RWPE2 (cell line): ENCODE measurements at places on chromosomes 7 and 10.

DNA sequence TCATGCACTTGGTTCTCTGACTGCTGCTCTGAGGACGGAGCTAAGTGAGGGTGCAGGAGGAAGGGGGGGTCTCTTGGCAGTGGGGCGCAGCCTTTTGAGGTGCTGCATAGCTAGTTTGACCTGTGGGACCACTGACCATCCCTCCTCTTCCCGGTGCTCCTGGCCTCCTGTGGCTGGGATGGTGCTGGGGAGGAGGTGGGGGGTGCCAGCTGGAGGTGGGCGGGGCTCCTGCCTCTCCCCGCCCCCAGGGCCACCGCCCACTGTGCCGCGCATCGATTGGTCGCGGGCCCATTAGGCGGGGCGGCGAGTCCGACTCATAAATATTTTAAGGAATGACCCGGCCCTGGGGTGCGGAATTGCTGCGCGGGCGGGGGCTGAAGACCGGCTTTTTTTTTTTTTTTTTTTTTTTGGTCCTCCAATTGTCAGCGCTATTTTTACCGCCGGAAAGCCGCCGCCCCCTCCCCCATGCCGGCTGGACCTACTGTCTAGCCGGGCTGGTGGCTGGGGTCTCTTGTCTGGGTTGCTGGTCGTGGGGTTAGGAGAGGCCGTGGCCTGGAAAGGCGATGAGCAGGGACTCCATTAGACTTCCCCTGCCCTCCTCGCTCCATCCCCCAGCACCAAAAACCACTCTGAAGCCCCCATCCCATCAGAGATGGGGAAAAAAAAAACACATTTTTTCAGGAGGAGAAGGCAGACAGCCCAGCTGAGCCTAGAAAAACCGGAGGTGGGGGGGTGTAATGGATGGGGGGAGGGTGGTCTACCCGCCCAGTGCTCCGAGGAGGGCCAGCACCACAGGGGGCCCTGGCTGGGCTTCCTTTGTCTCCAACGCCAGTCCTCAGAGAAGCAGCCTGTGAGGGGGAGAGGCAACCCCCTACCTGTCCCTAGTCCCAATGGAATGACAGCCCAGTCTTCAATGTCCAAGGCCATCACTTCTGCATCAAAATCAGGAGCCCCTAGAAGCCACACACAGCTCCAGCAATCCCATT lies 6.4 kb downstream of the SH2B2 start:
- no peaks in the 10 kb centered on the region for H3K27me3 ChIP-seq
- H3K27ac ChIP-seq = no peak overlapping the region
- no peaks in the 10 kb centered on the region for H3K36me3 ChIP-seq
- DNase-seq = peak; percentile 51
- H3K4me1 ChIP-seq = no peaks in the 10 kb centered on the region

- H3K27me3 ChIP-seq = no peaks in the 10 kb centered on the region
- no peak overlapping the region for H3K4me3 ChIP-seq
- H3K36me3 ChIP-seq = no peaks in the 10 kb centered on the region
- no peak for DNase-seq
Observed at GRCh38 chr7:116283595-116284204, 73.4 kb downstream of the TES start.

DNA sequence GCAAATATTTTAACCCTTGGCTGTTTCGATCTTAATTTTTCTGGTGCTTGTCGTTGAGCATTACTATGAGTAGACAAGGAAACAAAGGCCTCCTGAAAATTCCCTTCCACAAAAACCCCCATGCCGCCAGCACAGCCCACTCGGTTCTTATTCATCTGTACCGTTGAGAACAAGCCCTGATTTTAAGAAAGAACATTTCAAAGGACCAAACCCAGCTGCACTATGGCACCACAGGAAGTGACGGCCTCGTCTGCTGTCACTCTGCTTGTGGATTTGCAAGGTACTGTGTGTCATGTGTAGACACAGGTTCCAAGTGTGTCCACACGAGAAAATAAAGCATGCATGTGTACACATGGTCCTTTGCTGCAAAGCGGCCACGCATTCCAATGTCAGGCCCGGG lies 285.2 kb downstream of the DNAJB6 start:
- H3K27ac ChIP-seq = no peak overlapping the region
- no peak for DNase-seq
- no peaks in the 10 kb centered on the region for H3K27me3 ChIP-seq
- no peaks in the 10 kb centered on the region for H3K4me1 ChIP-seq

DNA sequence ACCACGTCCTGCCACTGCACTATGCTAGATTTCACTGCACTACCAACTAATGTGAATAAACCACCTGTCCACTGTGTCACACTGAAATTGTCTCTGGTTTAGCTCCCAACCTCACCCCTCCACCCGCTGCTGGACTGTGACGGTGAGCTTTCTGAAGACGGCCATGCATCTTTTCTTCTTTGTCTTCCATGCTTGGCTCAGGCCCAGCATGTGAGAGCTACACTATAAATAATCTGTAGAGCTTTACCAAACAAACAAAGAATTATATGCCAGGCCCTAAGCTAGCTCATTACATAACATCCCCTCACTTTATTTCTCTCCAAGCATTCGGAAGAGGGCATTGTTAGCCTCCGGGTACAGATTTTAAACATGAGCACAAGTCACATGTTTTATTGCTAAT lies 633.2 kb downstream of the TNS3 start:
- H3K4me1 ChIP-seq = peaks cover 3% of the 10 kb centered on the region
- H3K4me3 ChIP-seq = no peak overlapping the region
- H3K36me3 ChIP-seq = no peaks in the 10 kb centered on the region

GRCh38 chr7:130048906-130049305 lies 2.3 kb downstream of the ZC3HC1 start:
- no peak for DNase-seq
- no peak overlapping the region for H3K4me3 ChIP-seq
- H3K4me1 ChIP-seq = peaks cover 11% of the 10 kb centered on the region
- H3K27me3 ChIP-seq = no peaks in the 10 kb centered on the region
- H3K36me3 ChIP-seq = peaks cover 31% of the 10 kb centered on the region

DNA sequence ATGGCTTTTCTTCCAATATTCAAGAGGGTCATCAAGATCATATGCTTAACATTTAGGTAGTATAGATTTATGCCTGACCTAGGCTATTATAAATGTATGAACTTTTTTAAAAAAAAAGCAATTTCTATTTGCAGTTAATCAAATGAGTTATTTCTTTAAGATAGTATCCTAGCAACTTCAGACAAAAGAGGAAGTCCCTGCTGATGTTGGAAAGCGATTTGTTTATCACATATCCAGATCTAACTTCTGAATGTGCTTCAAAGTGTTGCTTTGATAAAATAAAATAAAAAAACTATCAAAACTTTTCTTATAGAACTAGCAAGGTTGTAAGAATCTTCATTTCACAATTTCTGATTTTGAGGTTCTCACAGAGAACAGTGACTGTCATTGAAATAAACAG lies 401.9 kb upstream of the PHF14 start:
- H3K4me1 ChIP-seq = no peaks in the 10 kb centered on the region
- H3K27ac ChIP-seq = no peak overlapping the region
- no peak overlapping the region for H3K4me3 ChIP-seq
- no peaks in the 10 kb centered on the region for H3K36me3 ChIP-seq

- H3K4me1 ChIP-seq = peaks cover 9% of the 10 kb centered on the region
- peak overlapping the region; percentile 2 for H3K27ac ChIP-seq
- H3K27me3 ChIP-seq = no peaks in the 10 kb centered on the region
- no peaks in the 10 kb centered on the region for H3K36me3 ChIP-seq
- no peak overlapping the region for H3K4me3 ChIP-seq
Observed at GRCh38 chr7:151705636-151706276, 171.2 kb downstream of the PRKAG2 start.

GRCh38 chr10:122199070-122199469 lies 72.0 kb upstream of the BTBD16 start:
- H3K4me3 ChIP-seq = no peak overlapping the region
- H3K27ac ChIP-seq = no peak overlapping the region
- H3K4me1 ChIP-seq = no peaks in the 10 kb centered on the region
- DNase-seq = no peak
- H3K27me3 ChIP-seq = no peaks in the 10 kb centered on the region
- peaks cover 7% of the 10 kb centered on the region for H3K36me3 ChIP-seq

DNA sequence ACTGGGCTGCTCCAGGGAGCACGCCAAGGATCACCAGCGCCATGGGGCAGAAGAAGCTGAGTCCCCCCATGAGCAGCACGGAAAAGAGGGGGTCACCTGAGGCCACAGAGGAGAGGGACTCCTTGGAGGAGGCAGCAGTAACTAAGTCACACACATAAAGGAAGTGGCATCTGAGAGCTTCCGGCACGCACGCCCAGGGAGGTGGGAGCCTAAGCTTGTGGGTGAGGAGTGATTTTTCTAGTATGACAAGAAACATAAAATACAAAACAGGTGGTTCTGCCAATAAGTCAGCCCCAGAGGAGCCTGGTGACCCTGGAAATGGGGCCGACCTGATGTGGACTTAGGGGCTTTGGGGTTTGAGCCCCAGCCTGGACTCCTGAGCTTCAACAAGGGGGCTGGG lies 60.8 kb downstream of the CARD11 start:
- no peaks in the 10 kb centered on the region for H3K36me3 ChIP-seq
- no peaks in the 10 kb centered on the region for H3K4me1 ChIP-seq

DNA sequence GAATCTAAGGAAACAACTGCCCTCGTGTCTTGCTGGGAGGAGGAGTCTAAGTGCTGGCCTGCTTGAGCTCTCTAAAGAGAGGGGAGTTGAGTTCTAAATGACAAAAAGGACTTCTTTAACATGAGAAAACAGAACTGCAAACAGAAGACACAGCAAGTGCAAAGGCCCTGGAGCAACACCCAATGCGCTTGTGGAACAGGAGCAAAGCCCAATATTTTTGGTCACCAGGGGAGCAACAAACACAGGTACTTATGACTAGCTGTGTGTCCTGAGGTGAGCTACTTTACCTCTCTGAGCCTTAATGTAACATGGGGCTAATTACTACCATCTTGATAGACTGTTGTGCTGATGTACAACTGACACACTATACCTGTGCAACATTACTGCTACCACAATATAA lies 634.3 kb downstream of the PARD3 start:
- peaks cover 5% of the 10 kb centered on the region for H3K4me1 ChIP-seq
- DNase-seq = no peak
- no peak overlapping the region for H3K4me3 ChIP-seq
- H3K36me3 ChIP-seq = no peaks in the 10 kb centered on the region
- H3K27me3 ChIP-seq = no peaks in the 10 kb centered on the region

DNA sequence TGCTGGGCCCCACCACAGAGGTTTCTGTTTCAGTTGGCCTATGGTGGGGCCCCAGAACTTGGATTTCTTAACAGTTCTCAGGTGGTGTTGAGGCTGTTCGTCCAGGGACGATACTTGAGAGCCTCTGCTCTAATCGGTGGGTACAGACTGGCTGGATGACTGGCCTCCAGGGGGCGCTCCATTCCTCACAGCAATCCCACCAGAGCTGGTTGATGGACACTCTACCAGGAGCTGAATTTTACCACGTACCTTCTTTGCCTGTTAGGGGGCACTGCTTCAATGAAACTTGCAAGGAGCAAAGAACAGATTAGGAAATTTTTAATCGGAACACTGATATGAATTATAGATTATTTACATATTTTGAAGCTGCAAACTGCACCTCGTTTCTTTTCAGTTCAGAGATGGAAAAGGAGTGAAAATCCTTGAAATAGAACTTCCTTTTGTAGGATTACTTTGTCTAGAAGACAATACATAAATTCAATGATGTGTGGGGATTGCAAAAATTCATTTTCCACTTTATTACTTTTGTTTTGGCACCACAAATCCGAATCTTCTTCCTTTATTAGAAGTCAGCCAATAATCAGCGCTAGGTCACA lies 44.8 kb downstream of the KBTBD2 start:
- no peaks in the 10 kb centered on the region for H3K27me3 ChIP-seq
- peak; percentile 67 for DNase-seq
- no peaks in the 10 kb centered on the region for H3K4me1 ChIP-seq
- H3K4me3 ChIP-seq = no peak overlapping the region
- no peak overlapping the region for H3K27ac ChIP-seq
